Tibial nerve (tissue), 4 donors: ENCODE measurements at places on chromosomes 5 and 9.

GRCh38 chr9:89436963-89437625, 60.8 kb downstream of the SEMA4D start:
- no peak for DNase-seq

DNA sequence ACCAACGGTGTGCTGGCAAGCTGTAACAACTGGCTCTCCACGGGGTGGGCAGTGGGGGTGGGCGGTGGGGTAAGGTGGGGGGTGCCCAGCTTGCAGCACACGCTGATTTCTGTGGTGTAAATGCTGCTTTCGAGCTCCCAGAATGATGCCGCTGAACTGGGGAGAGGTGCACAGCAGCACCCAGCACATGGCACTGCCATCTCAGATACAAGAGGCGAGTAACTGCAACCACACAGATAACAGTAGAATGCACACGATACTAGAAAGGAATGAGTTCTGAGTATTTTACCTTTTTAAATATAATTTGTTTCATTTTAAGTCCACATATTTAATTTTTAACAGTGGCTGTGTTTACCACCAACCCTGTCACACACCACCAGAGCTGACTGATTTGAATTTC, 87.9 kb downstream of the SEMA4D start:
- DNase-seq: no peak

DNA sequence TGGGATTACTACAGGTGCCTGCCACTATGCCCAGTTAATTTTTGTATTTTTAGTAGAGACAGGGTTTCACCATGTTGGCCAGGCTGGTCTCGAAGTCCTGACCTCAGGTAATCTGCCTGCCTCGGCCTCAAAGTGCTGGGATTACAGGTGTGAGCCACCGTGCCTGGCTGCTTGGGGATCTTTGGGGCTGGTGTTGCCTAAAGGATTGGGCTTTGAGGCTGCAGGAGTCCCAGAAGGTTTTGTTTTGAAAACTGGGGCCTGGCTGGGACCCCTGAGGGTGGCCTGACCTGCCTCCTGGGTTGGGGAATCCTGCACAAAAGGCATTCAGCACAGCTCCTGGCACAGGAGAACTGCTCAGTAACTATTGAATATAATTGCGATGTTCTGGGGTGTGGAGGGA, 25.1 kb upstream of the SHB start:
- DNase-seq: no peak

DNA sequence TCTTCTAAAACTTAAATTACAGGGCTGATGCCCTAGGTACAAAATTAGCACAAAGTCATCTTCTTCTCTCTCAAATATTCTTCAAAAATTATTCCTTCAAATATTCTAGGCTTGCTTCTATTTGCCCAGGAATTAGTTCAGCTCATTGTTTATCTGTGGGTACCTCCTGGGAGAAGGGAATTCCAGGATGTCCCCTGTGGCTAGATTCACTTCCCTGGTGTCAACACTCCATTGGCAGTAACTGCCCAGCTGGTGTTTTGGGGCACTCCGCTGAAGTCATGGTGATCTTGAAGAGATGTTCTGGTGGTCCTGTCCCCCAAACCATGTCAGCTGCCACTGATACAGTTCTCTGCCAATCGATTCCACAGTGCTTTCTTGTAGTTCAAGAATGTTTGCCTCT, 26.2 kb upstream of the TGFBR1 start:
- no peak for DNase-seq

DNA sequence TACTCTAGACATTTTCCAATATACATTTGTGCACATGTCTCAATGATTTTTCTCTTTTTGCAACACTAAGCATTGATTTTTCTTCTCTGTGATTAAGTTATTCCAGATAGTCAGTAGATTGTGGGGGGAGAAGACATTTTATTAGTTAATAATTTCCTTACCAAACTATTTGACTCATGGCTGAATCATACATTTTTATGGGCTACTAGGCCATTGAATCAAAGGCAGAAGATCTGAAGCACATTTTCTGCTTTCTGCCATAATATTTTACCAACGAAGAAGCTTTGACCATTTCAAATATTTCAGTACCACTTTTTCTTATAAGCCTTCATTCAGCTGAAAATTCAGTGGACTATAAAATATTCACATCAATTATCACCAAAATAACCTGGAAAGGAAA, 175.6 kb downstream of the IRX2 start:
- DNase-seq: no peak

DNA sequence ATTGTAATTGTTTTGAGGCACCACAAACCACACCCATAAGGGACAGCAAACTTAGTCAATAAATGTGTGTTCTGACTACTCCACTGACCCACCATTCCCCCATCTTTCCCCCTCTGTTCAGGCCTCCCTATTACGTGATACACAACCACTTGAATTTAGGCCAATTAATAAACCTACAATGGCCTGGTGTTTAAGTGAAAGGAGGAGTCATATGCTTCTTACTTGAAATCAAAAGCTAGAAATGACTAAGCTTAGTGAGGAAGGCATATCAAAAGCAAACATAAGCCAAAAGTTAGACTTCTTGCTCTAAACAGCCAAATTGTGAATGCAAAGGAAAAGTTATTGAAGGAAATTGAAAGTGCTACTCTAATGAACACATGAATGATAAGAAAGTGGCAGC, 14.6 kb downstream of the ZBTB43 start:
- DNase-seq: no peak

GRCh38 chr9:77475641-77476473, 172.3 kb downstream of the GNA14 start:
- no peak for DNase-seq

- no peak for DNase-seq
Observed at GRCh38 chr5:65923339-65923738, 3.0 kb upstream of the ERBIN start.

DNA sequence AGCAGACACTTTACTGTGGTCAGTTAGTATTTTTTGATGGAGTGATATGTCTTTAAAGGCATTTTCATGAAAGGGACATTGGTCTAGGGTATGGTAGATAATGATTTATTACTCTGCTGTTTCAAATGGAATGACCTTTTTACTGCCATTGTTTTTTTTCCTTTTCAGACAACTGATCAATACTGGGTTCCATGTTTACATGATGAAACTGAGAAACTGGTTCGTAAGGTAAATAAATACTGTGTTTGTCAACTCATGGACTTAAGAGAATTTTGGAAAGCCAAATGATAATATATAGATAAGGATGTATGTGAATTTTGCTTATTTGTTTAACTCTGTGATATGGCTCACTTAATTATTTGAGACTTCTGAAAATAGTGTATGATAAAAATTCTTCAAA, 35.5 kb downstream of the VPS13A start:
- no peak for DNase-seq

- no peak for DNase-seq
Observed at GRCh38 chr5:76849419-76850291, at the start of gene S100Z. Gene S100Z, plus strand, starts transcription at chr5:76850014. Its CDS starts 25,346 bp downstream, at chr5:76875360.

DNA sequence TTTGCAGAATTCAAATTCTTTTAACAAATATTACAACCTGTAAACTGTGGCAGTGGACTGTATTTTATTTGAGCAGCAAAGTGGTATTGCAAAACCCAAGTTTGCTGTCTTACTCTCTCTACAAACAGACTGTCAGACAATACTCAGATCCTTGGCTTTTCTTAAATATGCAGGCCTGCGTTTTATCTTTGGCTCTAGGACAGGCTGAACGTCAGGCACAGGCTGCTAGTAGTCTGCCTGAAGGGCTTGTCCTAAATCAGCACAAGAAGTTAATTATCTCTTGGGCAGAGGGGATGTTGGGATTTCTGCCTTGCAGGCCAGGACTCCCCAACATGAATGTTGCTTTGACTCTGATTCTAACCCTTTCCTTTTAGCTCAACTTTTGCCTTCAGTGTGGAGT, 147.5 kb downstream of the SLIT3 start:
- no peak for DNase-seq

DNA sequence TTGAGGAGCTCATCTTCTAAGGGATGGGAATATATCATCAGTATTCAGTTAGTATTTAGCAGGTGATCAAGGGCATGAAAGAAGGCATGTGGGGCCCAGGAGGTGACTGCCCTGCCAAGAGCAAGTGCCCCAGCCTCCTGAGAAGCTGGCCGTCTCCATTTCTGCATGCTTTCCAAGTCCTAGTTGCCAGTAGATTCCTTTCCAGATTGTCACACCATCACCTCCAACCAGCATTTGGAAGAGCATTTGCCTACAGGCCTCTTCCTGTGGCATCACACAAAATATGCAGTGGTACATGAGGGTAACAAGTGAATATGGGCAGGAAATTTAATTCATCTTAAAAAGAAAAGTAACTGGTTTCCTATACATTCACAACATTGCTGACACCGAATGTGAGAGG, 7.5 kb downstream of the TNFAIP8 start:
- DNase-seq: no peak

GRCh38 chr5:111173476-111173875, 50.7 kb upstream of the CAMK4 start:
- DNase-seq: no peak

DNA sequence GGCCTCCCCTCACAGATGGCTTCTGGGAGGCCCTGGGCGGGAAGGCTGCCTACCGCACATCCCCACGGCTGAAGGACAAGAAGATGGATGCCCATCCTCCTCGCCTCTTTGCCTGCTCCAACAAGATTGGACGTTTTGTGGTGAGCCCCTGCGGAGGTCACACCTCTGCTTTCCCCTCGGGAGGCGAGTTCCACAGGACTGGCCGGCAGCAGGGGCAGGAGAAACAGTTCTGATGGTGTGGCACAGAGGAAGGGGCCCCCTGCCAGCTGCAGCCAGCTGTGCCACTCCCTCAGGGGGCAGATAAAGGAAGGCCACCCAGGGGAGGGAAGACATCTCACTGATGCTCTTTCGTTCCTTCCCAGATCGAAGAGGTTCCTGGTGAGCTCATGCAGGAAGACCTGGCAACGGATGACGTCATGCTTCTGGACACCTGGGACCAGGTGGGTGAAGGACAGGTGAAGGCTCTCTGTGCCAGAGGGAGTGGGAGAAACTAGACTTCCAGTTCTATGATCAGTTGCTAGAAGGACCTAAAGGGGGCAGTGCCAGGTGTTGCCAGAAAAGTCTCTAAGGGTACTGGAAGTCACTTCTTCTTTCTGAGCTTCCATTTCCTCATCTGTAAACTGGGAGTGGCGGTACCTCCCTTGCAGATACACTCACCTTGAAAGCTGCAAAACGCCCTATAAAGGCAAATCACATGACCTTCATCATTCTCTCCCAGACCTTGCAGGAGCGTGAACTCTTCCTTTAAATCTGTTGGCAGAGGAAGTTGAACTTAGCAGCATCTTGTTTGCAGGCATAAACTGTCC, 41.0 kb downstream of the STOM start:
- no peak for DNase-seq

DNA sequence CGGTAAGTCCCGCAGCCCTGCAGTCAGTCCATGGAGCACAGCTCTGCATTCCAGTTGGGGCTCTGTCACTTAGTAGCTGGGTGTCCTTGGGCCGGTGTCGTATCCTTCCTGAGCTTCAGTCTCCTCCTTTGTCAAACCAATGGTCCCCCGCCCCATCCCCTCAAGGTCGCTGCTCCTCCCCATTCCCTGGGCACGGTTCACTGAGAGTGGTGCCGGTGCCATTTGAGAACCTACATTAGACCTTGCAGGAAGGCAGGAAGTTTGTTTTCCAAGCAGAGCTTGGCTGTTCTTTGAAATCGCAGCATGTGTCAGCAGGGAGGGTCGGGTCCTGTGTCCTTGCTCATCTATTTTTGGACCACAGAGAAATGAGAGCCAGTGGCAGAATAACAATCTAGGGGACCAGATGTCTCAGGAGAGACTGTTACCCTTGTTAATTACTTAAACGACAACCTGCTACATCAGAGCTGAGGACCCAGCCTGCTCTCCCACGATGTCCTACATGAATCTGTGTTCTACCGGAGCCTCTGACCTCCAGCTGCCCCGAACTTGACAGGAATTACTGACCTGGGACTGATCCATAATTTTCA, 21.7 kb upstream of the BARHL1 start:
- DNase-seq: no peak

DNA sequence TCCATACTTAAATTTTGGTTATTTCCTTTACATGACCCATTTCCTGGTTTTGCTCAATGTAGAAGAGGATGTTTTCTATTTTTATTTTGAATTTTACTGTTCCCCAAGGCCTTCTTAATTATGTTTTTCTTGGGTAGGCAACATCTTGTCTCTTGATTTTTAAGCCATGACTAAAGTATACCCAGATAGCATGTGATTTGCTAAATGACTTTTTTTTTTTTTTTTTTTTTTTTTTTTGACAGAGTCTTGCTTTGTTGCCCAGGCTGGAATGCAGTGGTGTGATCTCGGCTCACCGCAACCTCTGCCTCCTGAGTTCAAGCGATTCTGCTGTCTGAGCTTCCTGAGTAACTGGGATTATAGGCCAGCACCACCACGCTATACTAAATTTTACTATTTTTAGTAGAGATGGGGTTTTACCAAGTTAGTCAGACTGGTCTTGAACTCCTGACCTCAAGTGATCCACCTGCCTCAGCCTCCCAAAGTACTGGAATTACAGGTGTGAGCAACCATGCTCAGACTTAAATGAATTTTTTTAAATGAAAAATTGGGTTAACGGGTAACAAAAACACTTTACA, 198.6 kb upstream of the DAB2 start:
- DNase-seq: no peak

DNA sequence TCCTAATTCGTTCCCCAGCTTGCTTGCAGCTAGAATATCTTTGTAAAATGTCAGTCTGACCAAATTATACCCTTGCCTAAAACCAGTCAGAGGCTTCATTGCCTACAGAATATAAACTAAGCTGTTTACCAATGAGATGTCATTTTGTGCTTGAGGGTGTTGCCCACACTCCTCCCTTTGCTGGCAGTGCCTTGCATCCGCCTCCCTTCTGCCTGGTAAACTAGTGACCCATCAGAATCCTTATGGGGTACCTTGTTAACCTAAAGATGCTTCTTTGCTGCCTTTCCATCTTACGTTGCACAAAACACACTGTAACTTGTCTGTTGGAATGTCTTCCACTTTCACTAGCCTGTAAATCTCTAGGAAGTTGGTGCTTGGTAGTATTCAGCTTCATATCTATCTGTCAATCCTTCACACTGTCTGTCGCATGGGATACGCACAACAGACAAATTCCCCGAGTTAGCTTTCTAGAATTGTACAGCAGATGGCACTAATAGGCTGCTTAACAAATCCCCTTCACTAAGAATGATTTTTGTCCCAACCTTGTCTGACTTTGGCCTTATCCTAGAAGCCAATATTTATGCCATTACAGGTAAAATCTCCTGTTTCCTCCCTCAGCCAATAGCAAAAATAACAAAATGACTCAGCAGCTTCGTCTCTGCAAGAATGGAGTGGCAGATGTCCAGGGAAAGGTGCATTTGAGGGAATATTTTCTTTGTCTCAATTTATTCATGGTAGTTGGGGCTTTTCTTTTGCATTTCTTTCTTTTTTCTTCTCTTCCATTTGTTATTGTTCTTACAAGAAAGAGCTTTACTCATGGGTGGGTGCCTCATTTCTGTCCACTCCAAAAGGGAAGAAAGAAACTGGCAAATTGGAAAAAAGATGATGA, 3.0 kb downstream of the NUDT2 start:
- DNase-seq: peak; percentile 46
